LNCaP clone FGC (cell line): ENCODE measurements at places on chromosomes 11 and 22.

DNA sequence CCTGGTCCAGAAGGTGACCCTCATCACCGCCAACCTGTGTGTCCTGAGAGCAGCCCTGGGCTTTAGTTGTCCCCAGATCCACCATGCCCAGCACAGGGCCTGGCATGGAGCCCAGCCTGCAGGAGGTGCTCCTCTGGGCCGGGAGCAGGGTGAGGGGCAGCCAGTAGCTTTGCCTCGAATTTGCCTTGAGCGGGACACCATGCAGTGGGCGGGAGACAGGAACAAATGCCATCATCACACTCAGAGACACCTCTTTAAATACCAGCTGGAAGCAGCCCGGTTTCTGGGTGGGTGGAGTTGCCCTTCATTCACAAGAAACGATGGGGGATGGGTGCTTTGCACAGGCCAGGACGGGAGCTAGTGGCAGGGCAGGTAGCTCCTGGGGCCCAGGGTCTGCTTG lies 19.3 kb downstream of the FLRT1 start:
- DNase-seq: no peak

- no peak for DNase-seq
Observed at GRCh38 chr11:107413352-107413751, 44.3 kb downstream of the CWF19L2 start.

DNA sequence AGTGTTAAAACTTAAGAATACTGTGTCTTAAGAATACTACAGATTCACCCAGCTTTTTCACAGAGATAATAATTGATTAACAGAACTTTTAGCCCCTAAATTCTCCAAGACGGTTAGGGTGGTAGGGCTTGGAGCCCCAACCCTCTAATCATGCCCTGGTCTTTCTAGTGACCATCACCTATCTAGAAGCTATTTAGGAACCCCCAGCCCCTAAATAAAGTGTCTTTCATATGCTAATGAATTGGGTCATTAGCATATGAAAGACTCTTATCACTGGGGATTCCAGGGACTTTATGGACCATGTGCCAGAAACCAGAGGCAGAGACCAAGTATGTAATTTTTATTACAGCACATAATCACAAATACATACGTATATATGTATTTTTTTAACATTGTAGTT lies 999.7 kb upstream of the RAG2 start:
- DNase-seq: no peak

DNA sequence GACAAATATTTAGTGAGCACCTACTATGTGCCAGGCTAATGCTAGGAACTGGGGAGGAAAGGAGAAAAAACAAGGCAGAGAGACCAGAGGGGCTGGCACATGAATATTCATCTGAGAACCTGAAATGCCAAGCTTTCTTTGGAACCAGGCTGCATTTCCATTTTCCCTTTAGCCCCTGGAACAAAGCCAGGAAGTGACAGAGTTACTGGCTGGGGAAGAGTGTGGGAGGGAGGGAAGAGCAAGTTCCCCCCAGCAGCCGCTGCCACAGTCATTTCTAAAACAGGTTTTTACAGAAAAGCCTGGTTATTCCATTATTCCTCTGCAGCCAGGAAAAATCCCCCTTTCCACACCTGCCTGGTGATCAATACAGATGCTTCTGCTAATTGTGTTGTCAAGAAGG lies 97.0 kb downstream of the SPON1 start:
- DNase-seq: no peak

DNA sequence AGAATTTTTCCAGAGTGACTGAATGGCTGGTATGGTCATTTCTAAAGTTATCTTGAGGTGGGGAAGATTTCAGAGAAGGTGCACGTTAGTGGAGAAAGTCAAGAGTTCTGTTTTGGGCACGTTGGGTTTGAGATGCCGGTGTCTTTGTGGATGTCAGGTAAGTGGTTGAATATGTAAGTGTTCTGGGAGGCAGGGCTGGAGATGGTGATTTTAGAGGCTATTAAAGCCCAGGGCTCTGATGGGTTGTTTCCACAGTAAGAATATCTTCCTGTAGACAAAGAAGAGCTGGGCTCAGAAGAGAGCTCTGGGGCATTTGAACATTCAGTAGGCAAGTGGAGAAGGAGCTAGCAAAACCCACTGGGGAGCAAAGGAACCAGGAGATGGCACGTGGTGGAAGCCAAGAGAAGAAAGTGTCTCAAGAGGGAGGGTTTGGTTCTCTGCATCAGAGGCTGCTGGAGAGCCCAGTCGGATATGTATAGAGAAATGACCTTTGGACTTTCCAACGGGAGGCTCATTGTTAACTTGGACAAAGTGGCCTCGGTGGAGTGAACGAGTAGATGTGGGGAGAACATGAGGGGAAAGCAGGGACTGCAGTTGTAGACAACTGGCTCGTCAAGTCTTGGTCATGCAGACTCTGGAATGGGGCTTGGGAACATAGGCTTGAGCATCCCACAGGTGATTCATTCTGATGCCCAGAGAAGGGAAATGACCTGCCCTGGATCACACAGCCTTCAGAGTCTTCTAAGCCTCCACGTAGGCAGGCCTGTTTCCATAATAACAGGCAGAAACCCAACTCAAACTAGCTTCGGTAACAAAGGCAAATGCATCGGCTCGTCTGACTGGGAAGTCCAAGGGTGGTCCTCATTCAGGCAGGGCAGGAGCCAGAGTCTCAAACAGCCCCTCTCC lies 98.4 kb upstream of the PARVA start:
- DNase-seq: no peak
